Motor neuron (in vitro differentiated cells): ENCODE measurements at places on chromosomes 2 and 18. TPM values are rescaled to one million over a fixed set of nuclear protein-coding genes. Genes with fewer than 3 reads are reported as not detected.

Gene ANKRD30B
- total RNA-seq, result 0.38 and 0.39 TPM in 2 replicates

Gene MATN3
- total RNA-seq, result 1.0 and 1.3 TPM in 2 replicates

Gene FAM237A
- not detected in 2 replicates for total RNA-seq

Gene SERPINB3
- total RNA-seq, result 0.27 TPM in 1 of 2 replicates, not detected in the other

Gene DGKD
- total RNA-seq, result 8.8 and 11.0 TPM in 2 replicates

Gene TACR1
- 1.6 and 2.1 TPM in 2 replicates for total RNA-seq

Gene TEX44
- total RNA-seq, result 0.31 TPM in 1 of 2 replicates, not detected in the other

Gene FBXO48
- 1.0 and 1.2 TPM in 2 replicates for total RNA-seq

Gene LRATD1
- 15.9 and 16.1 TPM in 2 replicates for total RNA-seq

Gene WNT6
- 0.93 and 1.9 TPM in 2 replicates for total RNA-seq

Gene SLC38A11
- total RNA-seq, result not detected in 2 replicates

GRCh38 chr18:4406856-4407255, 48.3 kb downstream of the DLGAP1 start:
- ATAC-seq, result no peak

DNA sequence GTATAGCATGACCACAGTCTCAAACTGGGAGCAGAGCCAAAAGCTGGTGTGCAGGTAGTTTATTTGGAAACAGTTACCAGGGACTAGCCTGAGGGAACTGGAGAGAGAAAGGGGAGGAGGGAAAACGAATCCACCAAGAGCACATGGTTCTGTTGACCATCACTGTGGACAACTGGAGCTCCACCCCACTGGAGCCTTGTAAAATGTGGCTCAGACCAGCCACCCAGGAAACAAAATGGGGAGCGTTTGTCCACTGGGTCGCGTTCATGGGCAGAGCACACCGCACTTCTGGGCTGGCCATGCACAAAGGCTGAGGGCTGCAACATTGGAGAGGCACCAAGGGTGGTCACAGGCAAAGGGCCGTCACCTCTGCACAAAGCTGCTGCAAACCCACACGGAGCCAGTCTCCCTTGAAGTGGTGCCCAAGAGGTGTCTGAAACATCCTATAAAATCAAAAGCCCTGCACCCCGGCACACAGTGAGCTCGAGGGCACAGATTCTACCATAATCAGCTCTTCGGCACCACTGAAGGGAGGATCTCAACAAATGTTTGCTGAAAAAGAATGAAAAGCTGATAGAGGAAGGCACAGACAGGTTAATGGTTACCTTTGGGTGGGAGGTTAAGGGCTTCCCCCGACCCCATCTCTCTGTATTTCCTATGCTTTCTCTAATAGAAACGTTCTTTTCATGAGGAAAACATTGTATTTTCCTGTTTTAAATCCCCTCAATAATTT, 192.9 kb downstream of the INHBB start:
- ATAC-seq, result no peak

GRCh38 chr2:225156853-225157451, 114.7 kb upstream of the DOCK10 start:
- ATAC-seq, result peak; percentile 51

DNA sequence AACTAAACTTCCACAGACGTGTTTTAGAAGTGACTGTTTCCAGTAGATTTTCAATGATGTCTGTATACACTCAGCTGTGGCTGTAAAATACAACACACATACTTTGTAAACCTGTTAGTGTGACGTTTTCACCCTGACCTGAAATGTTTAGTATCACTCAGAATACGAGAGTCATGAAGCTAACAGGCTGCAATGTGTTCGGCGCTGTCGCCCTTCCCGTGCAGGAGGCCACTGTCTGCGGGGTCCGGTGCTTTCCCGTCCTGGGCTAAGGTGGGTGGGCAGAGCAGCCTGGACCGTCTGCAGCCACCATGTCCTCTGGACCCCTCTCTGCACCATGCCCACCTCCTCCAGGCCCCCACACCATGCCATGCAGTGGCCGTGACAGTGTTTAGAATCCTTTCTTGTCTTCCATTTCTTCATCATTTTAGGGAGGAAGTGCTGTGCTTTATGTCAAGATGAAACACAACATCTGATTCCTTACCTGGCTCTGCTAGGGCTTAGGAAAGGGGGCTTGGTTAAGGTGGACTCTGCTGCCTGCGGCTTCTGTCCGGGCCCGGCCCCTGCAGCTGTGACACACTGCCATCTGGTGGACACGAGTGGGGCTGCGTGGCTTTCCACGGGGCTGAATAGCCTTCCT, 53.8 kb upstream of the RBM44 start:
- ATAC-seq, result peak; percentile 96

- no peak for ATAC-seq
Measured at GRCh38 chr2:138559641-138560040, 58.1 kb downstream of the SPOPL start.

- no peak for ATAC-seq
Measured at GRCh38 chr18:58385472-58385871, 243.4 kb downstream of the ALPK2 start.

DNA sequence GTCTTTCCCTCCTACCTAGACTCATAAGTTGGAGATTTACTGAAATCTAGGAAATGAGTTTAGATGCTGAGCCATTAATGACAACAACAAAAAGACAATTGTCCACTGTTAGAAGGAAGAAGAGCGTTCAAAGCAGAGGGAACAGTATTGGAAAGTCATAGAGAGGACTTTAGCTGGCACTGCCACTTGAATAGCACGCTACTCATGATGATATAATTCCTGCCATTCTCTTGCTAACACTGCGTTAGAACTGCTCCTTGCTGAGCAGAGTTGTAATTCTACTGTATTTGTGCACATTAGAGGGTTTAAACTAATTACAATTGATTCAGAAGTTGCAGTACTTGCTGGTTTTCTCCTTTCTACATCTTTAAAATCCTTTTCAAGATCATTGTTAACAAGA, 9.0 kb upstream of the AFTPH start:
- ATAC-seq, result peak; percentile 48

GRCh38 chr2:215796140-215796855, 217.1 kb downstream of the MREG start:
- peak; percentile 24 for ATAC-seq

GRCh38 chr2:111017034-111017622, 103.6 kb upstream of the BCL2L11 start:
- ATAC-seq, result no peak

DNA sequence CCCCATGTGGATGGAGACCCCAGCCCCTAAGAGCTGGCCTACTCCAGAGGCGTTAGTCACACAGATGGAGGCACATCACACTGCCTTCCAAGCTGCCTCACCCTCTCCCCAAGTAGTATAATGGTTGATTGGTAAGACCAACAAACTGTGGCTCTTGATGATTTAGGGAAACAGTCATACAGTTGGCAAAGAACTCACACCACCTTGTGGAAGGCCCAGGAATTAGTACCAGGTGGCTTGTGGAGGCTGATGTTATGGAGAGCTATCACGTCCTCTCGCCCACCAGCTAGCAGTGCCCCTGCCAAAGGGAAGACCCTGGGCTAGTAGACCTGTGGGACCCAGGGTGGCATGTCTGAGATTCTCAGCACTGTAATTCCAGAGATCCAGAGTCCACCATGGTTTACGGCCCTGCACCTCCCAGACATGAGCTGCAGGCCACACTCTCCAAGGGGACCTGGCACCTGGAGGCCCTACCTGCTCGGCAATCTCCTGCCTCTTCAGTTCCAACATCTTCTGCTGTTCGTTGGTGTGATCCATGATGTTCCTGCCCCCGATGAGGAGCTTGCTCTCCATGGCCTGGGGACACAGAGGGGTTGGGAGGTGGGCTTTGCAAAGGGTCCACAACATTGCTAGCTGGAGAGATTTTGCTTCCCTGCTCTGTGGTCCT, 26.3 kb downstream of the KIF3C start:
- ATAC-seq, result no peak

DNA sequence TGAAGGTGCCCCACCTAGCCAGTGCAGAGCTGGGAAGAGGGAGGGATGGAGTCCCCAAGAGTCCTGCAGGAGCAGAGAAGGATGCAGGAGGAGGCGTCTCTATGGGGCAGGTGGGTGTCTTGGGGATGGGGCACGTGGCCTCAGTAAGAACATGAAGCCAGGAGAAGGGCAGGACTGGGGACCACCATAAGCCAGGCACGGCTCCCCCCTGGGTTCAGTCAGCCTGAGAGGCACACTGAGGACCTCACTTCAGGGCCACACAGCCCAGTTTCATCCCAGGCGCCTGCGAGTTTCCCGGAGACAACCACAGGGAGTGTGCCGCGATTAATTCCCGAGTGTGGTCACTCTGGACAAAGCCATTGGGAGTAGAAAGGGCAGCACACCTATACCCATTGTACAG, 120.3 kb downstream of the GYPC start:
- ATAC-seq, result peak; percentile 21

- ATAC-seq, result no peak
Measured at GRCh38 chr2:7809640-7810039, 872.2 kb upstream of the ID2 start.

GRCh38 chr18:46374850-46375249, 270.7 kb downstream of the HAUS1 start:
- no peak for ATAC-seq

DNA sequence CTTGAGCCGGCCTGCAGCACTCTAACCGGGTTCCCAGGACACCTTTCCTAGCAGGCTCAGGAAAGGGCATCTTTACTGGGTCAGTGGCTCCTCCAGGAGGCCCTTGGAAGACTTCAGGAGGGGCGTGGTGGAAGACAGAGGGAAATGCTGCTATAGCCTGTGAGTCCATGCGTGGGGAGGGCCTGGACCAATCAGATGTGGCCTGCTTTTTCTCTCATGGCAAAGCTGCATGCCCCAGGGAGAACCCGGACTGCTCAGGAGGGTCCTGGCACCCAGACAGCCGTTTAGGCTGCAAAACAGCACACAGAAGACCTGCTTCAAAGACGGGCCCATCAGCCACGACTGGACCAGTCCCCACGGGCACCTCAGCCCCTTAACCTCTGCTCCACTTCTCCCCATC, 84.4 kb downstream of the EIPR1 start:
- no peak for ATAC-seq

DNA sequence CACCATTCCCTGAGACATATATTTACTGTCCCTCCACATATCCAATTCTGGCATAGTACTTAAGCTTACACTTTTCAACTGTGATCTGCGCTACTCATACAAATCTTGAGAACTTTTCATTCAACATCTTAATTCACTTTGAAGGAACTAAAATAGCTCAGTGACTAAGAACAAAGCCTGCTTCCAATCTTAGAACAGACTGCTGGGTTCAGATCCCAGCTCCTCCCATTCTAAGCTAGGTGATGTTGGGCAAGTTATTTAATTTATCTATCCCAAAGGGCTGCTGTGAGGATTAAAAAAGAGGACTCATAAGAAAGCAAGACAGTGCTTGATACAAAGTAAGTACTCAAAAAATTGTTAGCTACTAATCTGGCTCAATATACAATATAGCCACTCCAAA, 57.9 kb downstream of the UGP2 start:
- ATAC-seq, result no peak

- no peak for ATAC-seq
Measured at GRCh38 chr2:214203744-214204289, 207.0 kb upstream of the VWC2L start.

DNA sequence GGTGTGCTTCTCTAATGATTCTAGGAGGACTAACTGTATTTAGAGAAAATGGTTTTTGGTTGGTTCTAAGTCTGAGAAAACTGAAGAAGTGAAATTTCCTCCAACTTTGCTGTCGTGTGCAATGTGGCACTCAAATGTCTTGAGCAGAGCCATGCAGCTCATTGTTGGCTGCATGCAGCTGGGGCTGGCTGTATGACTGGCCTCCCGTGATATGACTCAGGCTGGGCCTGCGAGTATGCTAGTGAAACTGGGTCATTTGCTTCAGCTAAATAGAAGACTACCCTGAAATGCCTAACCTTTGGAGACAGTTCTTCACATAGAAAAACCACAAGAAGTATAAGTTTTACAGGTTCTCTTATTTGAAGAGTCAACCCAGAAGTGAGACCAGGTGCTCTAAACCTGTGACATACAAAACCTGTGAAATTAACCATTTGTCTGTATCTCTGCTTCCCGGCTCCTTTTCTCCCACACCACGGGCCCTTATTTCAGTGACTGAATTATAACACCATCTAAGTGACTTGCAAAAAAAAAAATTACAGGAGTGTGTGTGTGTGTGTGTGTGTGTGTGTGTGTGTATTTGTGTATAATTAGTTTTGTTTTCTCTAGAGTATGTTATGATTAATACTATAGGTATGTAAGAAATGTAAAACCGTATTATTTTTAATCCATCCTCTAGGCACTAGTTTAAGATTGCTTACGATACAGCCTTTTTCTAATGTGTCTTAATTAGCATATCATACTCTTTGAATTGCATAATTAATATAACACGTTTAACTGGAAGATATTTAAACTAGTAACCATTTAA, 15.9 kb downstream of the POLI start:
- no peak for ATAC-seq

DNA sequence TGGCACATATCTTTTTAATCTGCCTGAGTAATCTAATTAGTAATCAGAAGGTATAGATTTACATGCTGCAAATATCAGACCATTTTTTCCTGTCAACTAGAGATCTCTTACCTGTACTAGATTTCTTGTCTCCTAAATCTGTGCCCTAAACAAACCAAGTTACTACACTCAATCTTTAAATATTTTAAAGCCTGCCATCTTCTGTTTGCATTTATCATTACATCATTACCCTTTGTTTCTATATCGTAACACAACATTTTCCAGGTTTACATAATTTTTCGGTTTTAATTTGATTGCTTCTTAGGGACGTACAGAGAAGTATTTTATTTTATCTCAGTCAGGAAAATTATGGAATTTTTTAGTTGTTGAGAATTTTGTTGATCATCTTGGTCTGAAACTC, 25.7 kb downstream of the PSMA8 start:
- ATAC-seq, result no peak

DNA sequence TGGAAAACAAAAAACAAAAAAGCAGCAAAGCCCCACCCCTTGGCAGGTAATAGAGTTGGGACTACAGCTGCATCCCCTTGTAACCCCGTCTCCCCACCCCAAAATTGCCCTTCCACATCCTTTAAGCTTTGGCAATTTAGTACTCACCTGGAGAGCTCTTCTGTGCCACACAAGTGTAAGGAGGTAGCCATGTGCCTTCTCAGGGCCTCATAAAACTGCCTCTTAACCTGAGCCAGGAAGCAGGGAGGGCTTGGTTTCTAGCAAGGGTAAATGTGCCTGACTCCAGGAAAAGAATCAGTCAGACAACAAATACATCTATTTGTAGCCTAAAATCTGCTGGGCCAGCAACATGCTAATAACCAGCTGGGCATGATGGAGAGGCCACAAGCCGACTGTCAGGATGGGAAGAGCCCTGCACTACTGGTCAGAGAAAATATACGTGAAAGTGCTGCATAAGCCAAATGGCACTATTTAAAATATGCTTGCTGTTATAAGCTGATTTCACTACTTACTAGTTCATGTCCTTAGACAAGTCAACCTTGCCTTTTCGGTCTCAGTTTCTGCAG, 46.3 kb downstream of the NOP58 start:
- ATAC-seq, result no peak

GRCh38 chr2:220674033-220674432, 898.1 kb downstream of the EPHA4 start:
- ATAC-seq, result no peak

- no peak for ATAC-seq
Measured at GRCh38 chr2:53654396-53654795, 113.2 kb upstream of the CHAC2 start.

DNA sequence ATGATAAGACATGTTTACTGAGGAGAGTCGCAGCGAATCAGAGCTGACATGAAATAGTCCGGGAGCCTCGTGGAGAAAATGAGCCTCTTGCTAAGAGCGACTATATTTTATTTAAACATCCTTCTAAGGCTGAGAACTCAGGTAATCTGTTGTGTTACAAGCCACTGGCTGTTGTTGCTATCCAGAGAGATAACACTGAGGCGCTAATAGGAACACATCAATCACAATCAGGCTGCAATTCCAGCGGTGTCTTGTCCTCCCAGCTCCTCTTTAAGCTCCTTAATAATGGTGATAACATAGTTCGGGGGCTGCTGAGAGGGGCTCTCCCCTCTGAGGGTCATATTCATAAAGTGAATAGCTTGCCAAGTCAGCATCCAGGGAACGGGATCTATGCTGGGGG, 95.1 kb downstream of the INSIG2 start:
- ATAC-seq, result no peak
